OCI-LY7 (cell line): ENCODE measurements at places on chromosomes 16 and 17.

DNA sequence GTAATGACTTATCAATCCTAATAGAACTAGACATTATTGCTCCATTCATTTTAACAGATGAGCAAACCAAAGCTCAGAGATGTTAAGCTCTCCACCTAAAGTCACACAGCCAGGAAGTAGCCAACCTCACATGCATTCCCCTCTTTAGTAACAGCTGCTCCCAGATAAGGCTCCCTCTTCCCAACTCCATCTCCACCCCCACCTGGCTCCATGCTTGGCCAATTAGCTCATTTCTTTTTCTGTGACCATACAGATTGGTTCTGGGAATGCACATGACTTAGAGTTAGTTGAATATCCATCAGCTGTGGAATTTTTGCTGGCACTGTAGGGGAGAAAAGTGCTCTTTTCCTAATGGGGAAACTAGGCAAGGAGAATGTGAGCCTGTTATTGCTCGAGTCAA, 13.0 kb downstream of the CBLN1 start:
- no peak for DNase-seq

DNA sequence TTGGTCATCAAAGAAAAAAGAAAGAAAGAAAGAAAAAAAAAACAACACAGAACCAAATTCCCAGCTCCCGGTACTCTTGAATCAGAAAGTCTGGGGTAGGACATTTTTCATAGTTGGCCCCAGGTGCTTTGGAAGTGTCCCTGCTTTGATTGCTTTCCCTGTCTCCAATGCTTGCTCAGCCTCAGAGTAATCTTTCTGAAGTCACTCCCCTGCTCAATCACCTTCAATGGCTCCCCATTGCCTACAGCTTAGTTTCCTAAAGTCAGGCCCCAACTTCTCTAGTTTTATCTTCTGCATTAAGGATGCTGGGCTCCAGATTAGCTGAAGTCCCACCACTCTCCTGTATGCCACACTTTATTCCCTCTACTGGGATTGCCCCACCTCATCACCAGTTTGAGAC, 17.1 kb downstream of the CNGB1 start:
- no peak for DNase-seq

GRCh38 chr16:26240807-26241206, 549.0 kb downstream of the HS3ST4 start:
- DNase-seq, result no peak

DNA sequence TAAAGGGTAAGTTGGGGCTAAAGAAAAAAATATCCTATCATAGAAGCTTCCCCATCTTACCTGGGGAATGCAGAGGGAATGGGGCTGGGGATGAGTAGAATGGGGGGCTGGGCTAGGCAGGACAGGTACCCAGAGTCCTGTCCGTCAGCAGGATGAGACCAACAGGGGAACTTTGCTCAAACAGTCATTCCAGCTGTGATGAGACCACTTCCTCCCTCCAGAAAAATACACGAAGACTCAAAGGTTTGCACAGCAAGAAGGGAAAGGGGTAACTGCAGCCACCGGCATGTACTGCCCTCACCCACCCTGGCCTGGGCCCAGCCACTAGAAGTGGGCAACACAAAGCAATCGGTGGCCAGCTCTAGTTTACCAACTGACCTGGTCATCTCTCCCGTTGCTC, 20.7 kb upstream of the SLC35B1 start:
- DNase-seq, result no peak

DNA sequence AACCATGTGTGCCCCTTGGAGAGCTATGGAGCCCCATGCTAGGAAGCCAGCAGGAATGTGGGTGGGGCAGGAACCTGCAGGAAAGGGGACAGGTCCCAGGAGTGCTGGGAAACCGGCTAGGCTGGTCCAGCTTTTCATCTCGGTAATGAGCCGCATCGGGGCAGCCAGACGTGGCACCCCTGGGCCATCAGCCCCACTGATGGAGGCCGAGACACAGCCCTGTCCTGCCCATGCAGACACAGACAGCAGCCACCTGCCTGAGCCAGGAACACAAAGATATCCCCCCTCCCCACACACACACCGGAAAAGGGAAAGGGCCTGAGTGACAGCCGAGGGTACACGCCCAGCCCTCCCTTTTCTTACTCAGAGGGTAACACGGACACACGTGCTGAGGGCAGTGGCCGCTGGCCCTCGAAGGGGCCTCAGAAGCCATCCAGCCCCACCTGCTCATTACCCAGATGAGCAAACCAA, 18.1 kb downstream of the PPL start:
- no peak for DNase-seq

DNA sequence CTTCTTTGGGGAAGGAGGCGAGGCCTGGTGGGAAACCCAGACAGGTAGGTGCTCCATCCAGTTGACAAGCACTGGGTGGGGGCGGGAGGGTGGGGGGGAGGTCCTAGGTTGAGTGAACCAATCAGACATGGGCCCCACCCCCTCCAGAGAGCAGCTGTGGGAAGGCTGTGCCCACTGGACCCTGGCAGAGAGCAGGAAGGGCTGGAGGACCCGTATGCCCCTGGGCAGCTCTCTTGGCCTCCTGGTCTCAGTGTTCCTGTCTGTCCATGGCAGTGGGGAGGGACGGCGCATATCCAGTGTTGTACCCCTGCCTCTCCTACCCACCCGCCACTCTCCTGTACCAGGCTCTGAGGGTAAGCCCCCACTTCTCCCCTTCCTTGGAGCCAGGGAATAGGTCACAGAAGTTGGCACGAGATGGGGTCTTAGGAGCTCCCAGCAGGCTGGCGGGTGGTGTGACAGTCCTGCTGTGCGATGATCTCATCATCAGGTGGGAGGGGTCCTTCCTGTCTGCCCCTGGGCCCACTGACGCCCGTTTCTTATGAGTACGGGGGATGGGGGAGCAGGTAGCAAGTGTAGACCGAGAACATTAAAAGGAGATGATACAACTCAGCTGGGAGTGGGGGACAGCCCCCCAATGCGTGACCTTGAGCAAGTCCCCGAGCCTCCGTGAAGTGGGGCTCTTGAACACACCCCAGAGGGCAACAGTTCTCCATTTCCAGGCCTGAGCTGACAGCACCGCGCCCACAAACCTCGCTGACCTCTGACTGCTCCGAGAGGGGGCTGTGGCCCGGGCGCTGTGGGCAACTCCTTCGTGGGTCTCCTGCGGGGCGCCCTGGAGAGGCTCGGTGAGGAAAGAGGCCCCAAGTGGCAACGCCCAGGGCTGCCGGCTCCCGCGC, 1.2 kb upstream of the ZFPM1 start:
- DNase-seq, result peak; percentile 44

DNA sequence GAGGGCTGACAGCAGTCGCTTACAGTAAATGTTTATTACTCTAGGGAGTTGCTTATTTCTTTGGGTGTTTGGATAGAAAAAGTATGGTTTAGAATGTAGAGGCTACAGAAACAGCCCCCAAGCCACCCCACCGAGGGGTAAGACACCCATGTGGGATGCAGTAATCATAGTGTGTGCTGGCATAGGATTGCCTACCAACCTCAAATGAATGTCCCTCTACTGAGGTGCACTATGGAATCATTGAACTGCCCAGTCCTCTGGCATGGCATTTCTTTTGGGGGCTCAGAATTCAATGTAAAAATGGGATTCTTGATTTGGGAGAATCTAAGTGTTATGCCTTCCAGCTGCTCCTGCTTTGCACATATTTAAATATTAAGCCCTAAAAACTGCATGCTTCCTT, 46.8 kb downstream of the ZNF267 start:
- DNase-seq, result no peak

DNA sequence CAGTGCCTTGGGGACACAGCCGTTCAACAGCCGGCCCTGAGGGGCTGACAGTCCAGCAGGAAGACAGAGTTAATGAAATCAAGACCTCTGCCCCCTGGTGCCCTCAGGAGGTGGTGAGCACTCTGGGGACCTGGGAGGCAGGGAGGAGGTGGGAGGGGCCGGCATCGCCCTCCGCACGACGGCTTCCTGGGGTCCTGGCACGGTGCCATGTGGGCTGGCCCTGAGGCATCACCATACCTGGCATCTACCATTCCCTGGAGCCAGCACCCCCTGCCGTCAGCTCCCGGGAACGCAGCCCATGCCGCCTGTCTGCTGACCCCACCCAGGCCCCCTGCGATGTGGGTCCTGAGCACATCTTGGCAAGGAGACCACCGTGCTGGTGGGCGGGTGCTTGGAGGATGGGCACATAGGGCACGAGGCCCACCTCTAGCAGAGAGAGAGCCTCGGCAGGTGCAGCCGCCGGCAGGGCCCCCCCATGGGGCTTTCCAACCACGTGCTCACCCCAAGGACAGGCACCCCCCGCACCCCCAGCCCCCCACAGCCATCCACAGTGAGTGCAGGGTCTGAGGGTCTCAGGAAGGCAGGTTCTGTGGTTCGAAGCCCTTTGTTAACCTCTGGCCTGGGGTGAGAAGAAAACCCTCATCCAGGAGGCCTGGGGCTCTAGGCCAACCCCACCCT, 52.5 kb downstream of the ZFPM1 start:
- DNase-seq, result peak; percentile 79

GRCh38 chr16:28087675-28088300, 24.3 kb upstream of the GSG1L start:
- DNase-seq, result no peak

GRCh38 chr16:12225255-12225654, 248.7 kb downstream of the SNX29 start:
- no peak for DNase-seq

DNA sequence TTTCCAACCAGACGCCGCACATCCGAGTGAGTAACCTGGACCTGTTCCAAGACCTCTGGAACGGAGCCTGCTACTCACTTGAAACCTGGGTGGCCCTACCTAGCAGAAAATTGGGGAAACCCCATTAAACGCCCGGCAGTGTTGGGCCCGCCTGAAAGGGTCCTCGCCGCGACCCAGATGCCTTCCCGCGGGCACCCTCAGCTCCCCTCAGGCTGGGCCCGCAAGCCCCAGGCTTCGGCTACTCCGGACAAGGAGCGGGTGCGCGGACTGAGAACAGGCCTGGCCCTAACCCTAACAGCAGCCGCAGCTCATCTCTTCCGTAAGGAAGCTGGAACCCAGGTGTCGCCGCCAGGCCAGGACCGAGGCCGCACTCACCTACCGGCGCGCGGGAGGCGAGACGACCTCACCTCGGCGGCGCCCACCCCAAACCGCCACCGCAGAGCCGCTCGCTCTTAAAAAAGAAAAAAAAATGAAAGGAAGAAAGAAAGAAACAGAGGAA, 344 bp downstream of the PSME3IP1 start:
- no peak for DNase-seq
